PC-9 (cell line): ENCODE measurements at places on chromosomes 12 and 14.

GRCh38 chr14:50148799-50149198, 32.4 kb upstream of the VCPKMT start:
- DNase-seq, result no peak

DNA sequence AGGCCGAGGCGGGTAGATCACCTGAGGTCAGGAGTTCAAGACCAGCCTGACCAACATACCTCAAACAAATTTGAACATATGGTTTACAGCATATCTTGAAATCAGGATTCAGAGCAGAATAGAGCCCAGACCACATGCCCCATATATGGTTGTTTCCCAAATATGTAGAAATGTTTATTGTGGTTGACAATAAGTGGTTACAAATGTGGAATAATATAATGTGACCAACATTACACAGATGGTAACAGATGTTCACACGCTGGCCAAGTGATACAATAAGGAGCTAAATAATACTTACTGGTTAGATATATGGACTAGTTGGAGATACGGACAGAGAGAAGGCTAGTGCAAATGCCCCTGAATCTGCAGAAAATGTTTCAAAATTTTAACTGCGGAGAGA, 85.3 kb downstream of the MAPKAPK5 start:
- no peak for DNase-seq

DNA sequence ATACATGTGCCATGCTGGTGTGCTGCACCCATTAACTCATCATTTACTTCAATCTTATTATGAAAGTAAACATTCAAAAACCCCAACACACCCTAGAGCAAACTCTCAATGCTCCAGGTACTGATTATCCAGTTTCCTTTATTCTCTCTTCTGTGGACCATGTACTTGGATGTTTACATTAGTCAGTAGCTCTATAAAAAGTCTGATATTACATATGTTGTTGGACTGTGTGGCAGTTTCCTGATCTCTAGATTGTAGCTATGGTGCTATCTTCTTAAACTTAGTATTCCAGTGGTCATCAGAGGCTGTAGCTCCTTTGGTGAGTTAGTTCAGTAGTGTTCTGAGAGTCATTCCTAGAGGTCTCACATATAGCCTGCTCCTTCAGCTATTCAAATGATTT, 25.1 kb upstream of the ITGA5 start:
- DNase-seq, result no peak

GRCh38 chr14:81400852-81401251, 728 bp upstream of the STON2 start:
- DNase-seq, result peak; percentile 95

GRCh38 chr12:130214686-130215395, 52.6 kb downstream of the FZD10 start:
- DNase-seq, result no peak

DNA sequence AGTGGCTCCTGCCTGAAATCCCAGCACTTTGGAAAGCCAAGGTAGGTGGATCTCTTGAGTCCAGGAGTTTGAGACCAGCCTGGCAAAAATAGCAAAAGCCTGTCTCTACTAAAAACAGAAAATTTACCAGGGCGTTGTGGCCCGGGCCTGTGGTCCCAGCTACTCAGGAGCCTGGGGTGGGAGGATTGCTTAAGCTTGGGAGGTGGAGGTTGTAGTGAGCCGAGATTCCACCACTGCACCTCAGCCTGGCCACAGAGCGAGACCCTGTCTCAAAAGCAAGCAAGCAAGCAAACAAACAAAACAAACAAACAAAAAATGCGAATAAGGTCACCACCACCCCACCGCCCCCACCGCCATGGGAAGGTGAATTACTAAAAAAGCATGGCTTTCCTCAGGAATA, 238.7 kb downstream of the ATXN7L3B start:
- DNase-seq, result no peak

- no peak for DNase-seq
These were observed 31.3 kb downstream of the CLECL1 start for GRCh38 chr12:9701380-9702154.

GRCh38 chr12:105205322-105206048, 30.5 kb downstream of the APPL2 start:
- no peak for DNase-seq

DNA sequence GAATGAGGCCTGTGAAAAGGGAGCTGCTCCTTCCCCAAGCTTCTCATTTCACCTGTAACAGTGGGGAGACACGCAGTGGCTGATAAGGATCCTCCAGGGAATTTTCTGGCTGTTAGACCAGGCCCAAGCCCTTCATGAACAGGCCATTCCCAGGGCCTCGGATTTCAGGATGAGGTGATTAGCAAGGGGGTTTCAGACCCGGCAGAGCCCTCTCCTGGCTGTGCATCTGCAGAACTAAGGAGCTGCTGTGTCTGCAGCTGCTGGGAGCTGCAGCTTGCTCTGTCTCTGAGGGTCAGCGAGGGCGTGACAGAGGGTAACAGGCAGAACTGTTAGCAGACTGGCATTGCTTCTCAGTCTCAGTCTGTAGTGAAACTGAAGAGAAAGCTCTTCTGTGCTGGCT, 110.4 kb downstream of the KCNA5 start:
- no peak for DNase-seq

DNA sequence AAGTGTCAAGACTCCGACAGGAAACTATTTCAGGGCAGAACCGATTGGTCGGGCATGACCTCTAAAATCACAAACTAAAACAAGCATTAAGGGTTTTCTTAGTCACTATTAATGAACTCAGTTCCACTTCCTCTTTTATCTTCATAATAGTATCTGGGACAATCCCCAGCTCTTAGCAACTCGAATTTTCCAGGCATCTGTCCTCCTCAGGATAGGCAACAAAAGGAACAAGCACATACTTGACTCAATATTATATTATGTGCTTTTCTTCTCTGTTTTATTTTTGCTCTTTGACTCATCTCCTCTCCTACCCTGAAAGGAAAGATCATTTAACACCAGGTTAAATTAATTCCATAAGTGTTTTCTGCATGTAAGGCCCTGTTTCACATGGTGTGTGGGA, 638.3 kb upstream of the TBX3 start:
- no peak for DNase-seq

DNA sequence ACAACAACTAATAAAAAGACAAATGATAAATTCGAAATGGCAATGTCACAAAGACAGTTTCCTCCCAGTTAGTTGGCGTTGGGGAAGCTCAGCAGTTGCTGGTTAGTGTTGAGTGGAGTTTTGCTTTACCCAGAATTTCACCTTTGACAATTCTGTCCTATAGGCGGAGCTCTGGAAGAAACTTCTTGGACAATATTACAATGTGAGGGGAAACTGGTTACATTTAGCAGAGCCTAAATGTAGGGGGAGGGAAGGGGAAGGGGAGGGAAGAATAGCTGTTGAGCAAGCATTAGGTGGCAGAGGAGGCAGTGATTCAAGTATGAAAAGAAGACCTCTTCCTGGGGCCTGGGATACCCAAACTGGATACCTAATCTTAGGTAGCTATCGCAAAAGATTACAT, 51.4 kb downstream of the BDKRB1 start:
- DNase-seq, result no peak

- no peak for DNase-seq
These were observed 22.1 kb downstream of the FGD6 start for GRCh38 chr12:95195122-95195521.

DNA sequence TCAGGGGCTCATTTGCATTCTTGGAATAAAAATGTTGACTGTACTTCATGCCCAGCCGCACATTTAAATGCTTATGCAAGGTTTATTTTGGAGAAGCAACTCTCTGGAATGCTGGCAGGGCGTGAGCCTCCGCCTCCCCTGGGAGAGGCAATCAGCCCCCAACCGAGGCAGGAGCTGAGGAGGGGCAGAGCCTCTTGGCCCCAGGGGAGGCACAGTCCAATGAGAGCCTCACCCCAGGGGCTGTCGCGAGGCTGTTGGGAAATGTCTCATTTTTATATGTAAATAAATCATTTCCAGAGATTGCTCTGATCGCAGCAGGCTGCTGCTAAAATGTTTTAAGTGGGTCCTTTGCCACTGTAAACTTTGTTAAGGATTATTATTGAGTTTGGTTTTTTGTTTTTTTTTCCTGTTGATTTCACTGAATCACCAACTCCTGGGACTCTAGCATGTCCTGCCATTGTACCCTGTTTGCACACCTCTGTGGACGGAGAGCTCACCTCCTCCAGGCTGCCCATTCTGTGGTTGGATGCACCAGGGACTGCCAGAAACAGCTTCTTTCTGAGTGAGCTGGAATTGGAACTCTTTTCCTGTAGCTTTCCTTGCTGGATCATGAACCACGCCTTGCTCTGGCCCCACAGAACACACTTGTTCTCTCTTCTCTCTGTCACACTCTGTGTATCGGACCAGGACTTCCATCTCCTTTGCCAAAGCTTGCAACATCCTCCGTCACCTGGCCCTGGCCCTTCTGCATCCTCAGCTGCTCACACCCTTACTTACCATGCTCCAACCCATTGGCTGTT, 46.9 kb upstream of the FAM181A start:
- DNase-seq, result no peak

DNA sequence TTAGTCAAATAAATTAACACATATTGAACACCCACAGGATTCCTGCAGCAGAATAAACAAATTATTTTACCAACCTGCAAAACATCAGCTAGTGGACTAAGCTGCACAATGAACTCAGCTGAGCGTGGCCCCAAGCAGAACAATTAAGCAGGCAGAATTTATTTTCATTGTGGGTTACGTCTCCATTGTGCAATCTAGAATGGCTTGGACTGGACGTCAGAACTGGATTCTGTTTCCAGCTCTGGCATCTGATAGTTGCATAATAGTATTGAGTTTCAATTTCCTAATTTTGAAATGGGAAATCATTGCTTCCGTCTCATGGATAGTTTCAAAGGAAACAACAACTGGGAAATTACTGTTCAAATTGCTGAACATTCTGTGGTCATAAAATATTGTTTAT, 35.5 kb upstream of the RERG start:
- DNase-seq, result no peak

GRCh38 chr14:104868811-104869572, 3.9 kb downstream of the CEP170B start:
- no peak for DNase-seq

DNA sequence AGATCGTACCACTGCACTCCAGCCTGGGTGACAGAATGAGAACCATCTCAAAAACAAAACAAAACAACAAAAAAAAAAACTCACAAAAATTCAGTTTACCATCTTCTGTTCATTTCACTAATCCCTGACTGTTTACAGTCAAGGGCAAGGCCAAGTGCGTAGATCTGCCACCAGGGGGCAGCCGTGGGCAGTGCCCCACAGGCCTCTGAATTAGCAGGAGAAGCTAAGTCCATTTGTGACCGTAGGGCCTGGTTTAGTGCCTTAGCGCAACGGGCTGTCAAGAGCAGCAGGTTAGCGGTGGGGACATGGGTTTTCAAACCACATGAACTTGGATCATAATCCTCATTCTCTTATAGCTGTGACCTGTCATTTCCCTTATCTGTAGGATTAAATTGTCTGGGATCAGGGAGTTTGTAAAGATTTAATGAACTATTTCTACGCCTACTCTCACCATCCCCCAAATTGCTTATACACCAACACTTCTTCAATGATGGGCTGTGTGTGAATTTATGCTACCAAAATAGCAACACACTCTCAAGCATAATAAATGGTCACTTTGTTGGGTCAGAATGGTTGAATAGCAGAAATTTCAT, 49.0 kb downstream of the KCTD10 start:
- peak; percentile 67 for DNase-seq

DNA sequence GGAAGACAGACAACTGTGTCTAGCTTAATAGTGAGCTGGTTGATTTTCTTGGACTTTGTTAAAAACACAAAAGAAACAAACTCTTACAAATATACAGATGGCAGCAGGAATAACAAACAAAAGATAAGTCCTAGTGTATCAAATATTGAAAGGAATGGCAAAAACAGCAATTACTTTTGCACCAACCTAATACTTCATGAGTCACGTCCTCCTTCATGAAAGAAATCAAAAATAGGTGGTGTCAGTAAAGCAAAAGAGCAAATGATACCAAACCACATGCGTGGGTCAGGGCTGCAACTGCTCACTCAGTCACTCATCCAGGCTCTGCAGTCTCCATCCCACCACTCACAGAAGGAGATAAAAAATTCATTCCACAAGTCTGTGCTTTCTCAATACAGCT, 11.8 kb downstream of the ATG14 start:
- DNase-seq, result no peak

GRCh38 chr12:124896461-124896860, 18.0 kb downstream of the UBC start:
- no peak for DNase-seq

DNA sequence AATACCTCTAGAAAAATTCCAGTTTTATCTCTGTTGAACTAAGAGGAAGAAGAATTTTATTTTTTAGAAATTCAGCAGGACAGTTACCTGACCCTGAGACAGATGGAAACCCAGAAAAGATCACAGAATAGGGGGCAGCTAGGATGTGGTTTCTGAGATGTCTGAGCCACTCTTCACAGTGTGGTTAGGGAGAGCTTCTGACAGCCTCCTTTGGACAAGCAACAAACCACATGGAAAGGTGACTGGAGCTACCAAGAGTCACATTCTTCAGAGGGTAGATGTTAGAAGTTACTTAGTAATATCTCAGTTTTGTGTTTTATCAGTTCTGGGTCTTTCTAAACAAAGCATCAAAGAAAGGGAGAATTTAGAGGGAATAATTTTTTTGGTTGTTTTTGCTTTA, 117.3 kb upstream of the NAP1L1 start:
- DNase-seq, result no peak

- peak; percentile 64 for DNase-seq
These were observed 56.4 kb upstream of the LTA4H start for GRCh38 chr12:96091833-96092232.

DNA sequence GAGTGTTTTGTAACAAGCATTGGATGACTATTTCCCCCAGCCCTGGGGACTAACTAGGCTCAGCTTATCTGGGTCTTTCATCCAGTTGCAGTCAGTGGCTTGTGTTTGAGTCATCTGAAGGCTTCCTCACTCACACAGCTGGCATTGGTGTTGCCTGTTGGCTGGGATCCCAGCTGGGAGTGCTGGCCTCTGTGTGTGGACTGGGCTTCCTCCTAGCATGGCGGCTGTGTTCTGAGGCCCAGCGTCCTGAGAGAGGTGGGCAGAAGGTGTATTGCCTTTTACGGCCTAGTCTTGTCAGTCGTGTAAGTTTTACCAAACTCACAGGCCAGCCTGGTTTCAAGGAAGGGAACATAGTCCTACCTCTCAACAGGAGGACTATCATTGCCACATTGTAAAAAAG, 28.3 kb upstream of the PPP2R5C start:
- DNase-seq, result peak; percentile 75

GRCh38 chr14:70000601-70001000, 121.4 kb downstream of the SMOC1 start:
- DNase-seq, result no peak

- peak; percentile 24 for DNase-seq
These were observed 1.8 kb downstream of the ELK3 start for GRCh38 chr12:96195845-96196451.
